COR-L47 (cell line): ENCODE measurements at places on chromosomes 16 and 17.

DNA sequence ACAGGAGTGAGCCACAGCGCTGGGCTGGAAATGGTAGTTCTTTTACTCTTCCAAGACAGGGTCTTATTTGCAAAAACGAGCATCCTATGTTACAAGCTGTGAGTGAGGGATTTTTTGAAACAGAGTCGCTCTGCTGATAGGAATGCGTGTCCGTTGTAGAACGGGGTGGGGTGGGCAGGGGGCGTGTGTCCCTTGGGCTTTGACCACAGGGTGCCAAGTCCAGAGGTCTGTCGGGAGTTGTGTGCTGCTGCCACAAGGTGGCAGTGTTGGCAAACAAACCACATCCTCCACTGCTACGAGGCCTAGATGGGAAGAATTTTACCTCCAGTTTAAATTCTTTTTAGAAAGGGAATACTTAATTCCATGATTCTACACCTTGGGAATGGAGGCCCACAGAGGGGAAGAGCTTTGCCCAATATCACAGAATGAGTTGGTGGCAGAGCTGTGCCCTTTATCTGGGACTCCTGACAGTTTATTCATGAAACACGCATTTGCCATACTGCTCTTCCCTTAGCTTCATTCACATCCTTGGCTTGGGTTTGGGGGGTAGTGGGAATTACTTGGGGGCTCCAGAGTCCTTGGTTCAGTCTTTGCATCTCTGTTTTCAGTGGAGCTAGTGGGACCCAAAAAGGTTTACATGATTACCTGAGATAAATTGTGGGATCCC is 30.6 kb upstream of the ETV4 start:
- peak; percentile 62 for DNase-seq

DNA sequence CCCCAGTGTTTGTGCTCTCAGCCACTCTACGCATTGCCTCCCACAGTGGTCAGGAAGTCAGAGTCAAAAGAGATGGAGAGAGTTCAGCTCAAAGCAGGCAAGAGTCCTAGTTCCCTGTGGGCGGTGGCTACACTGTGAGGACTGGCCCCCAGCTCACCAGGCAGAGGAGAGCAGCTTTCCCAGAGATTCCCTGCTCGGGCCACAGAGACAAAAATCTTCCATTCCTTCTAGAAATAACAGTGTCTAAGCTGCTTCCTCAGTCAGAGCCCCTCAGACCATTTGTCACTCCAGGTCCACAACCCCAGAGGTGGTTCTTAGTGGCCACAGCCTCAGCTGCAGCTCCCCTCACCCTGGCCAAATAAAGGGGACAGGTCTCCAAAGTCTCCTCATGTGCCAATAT is 263.0 kb upstream of the RPL38 start:
- no peak for DNase-seq

DNA sequence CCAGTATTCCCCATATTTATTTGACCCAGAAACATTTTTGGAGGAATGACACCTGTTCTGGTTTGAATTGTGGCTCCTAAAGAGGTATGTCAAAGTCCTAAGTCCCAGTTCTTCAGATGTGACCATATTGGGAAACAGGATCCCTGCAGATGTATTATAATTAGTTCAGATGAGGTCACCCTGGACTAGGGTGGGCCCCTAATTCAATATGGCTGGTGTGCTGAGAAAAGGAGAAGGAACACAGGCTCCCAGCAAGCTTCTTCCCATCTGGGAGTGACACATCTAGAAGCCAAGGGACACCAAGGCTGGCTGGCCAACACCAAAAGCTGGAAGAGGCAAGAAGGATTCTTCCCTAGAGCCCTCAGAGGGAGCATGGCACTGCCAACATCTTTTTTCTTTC is 3.8 kb upstream of the GCSH start:
- no peak for DNase-seq

DNA sequence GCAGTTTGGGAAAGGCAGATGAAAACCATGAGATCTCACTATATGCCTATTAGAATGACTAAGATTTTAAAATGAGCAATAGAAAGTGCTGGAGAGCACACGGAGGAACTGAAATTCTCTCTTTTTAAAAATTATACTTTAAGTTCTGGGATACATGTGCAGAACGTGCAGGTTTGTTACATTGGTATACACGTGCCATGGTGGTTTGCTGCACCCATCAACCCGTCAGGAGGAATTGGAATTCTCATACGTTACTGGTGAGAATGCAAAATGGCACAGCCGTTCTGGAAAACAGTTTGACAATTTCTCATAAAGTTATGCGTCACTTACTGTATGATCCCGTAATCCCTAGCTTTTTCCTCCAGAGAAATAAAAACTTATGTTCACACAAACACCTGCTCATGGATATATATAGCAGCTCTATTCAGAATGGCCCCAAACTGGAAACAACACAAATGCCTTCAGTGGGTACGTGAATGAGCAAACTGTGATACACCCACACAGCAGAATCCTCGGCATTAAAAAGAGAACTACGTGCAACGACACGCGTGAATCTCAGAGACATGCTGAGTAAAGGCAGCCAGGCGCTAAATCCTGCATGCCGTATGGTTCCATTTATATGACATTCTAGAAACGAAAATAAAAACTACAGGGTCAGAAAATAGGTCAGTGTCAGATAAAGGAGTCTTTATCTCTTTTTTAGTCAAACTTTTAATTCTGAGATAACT is 11.8 kb downstream of the PIK3R6 start:
- DNase-seq = no peak

DNA sequence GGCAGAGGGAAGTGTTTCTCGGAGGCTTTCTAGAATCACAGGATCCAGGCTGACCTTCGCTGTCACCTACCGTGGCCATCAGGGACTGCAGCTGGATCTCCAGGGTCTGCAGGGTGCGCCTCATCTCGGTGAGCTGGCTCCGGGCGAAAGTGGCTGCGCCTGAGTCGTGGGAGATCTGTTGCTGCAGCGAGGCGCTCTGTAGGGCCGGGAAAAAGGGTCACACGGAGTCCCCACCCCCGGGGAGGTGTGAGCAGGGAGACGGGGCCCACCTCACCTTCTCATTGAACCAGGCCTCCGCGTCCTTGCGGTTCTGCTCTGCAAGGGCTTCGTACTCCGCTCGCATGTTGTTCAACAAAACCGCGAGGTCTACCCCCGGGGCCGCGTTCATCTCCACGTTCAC is 2.9 kb downstream of the KRT28 start:
- no peak for DNase-seq

- no peak for DNase-seq
These were observed 15.2 kb downstream of the PFAS start for GRCh38 chr17:8264320-8264719.

DNA sequence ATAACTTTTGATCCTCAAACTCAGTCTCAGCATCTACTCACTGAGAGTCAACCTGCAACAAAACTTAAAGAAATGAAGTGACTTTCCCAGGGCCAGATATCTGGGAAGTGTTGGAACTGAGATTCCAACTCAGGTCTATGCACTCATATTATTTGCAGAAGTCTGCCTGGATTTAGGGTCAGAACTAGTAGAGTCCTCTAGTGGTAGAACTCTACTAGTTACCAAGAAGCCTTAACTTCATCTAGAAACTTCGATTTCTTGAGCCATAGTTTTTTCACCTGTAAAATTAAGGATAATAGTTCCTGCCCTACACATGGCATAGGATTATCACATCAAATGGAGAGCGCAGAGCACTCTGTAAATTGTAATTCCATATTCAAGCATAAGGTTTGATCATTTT is 23.4 kb upstream of the KRT24 start:
- peak; percentile 12 for DNase-seq

GRCh38 chr17:73910206-73910605 is 266.0 kb upstream of the SDK2 start:
- DNase-seq = no peak

DNA sequence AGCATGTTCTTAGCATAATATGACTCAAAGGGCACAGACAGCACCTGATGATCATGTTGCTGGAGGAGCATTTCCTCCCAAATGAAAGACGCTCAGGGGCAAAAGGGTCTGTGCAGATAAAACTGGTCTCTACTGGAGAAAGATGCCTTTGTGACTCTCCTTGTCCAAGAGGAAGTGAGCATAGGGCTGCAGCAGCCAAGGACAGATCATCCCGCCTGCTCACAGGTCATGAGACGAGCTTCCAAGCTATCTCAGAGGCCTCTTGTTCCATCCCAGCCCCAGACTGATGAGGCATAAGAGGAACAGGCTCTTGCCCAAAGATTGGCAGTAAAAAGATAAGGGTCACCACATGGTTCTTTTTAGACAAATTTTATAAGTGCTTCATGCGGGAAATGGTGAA is 141.8 kb downstream of the KATNIP start:
- DNase-seq = no peak

DNA sequence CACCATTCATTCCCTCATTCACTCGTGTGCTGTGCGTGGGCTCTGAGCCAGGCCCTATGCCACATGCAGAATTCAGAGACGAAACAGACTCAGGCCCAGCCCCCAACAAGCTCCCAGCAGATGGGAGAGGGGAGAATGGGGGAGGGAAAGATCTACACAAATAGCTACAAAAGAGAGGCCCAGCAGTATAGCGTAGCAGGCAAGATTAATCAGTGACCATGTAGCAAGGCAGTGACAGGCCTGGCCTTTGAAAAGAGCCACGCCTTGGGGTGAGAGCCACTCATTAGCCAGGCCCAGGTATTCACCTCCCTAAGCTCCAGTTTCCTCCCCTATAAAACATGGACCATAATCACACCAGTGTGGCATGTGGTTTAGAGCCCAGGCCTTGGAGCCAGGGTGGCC is 16.4 kb upstream of the KRT19 start:
- DNase-seq = peak; percentile 42

- no peak for DNase-seq
These were observed 162.2 kb upstream of the ZNF267 start for GRCh38 chr16:31711344-31711845.

- no peak for DNase-seq
These were observed 20.9 kb downstream of the IRX3 start for GRCh38 chr16:54265575-54266107.
